ENCODE measurements at places on chromosomes 5 and 9. TPM values are rescaled to one million over a fixed set of nuclear protein-coding genes. Genes with fewer than 3 reads are reported as not detected.

The SURF1 gene
- 84.0 TPM for polyA plus RNA-seq

- no peak overlapping the region for H3K27ac ChIP-seq
- DNase-seq = no peak
- peaks cover 68% of the 10 kb centered on the region for H3K36me3 ChIP-seq
- H3K27me3 ChIP-seq = no peaks in the 10 kb centered on the region
These were observed 5.2 kb downstream of the HSPA5 start for GRCh38 chr9:125235804-125236519.

DNA sequence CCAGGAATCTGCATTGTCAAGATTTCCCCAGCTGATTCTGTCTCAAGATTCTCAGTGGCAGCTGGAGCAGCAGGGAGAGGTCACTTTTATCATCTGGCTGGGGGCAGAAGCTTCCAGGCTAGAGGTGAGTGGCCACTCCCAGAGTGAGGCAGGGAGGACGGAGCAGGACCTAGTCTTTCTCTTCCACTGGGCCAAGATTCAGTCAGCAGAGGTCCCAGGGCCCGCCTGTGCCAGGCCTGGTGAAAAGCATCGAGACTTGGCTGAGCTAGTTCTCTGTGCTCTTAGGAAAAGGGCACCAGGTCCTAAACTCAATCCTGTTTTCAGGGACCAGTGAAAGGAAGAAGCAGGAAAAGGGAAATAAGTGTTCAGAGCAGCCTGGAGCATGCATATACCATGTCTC, 46.6 kb downstream of the IRX1 start:
- no peaks in the 10 kb centered on the region for H3K36me3 ChIP-seq
- no peak overlapping the region for H3K27ac ChIP-seq
- H3K4me1 ChIP-seq = no peaks in the 10 kb centered on the region

- peaks cover 3% of the 10 kb centered on the region for H3K4me1 ChIP-seq
- H3K27ac ChIP-seq = no peak overlapping the region
- no peaks in the 10 kb centered on the region for H3K36me3 ChIP-seq
- H3K4me3 ChIP-seq = no peak overlapping the region
- no peak for DNase-seq
These were observed 87.4 kb downstream of the ZNF608 start for GRCh38 chr5:124658867-124659557.

- H3K4me3 ChIP-seq = no peak overlapping the region
- no peak for DNase-seq
These were observed 135.2 kb downstream of the PCSK1 start for GRCh38 chr5:96297867-96298266.

DNA sequence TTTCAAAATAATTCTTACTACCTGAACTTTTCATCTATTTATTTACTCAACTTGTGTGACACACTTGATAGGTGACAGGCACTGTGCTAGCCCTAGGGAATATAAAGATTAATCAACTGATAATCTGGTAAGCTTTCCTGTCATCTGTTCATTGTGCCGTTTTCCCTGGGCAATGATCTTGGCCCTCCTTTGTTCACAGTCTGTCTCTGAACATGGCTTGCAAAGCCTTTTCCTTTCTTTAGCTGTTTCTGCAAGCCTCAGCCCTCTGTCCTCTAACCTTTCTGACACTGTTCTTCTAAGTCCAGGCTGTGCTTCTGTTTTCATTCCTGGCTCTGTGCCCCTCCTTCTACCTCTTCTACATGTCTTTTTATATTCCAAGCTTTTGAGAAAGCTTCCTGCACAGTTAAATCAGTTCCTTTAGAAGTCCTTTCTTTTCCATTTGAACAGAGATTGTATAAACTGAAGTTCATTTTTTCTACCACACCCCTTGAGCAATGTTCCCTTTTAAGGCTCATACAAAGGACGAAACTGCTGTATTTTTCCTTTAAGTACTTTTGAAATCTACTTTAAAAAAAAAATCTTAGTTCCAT, 803.0 kb upstream of the ZNF608 start:
- no peak for DNase-seq
- H3K27ac ChIP-seq = no peak overlapping the region
- H3K4me1 ChIP-seq = no peaks in the 10 kb centered on the region
- H3K36me3 ChIP-seq = no peaks in the 10 kb centered on the region
- H3K4me3 ChIP-seq = no peak overlapping the region

DNA sequence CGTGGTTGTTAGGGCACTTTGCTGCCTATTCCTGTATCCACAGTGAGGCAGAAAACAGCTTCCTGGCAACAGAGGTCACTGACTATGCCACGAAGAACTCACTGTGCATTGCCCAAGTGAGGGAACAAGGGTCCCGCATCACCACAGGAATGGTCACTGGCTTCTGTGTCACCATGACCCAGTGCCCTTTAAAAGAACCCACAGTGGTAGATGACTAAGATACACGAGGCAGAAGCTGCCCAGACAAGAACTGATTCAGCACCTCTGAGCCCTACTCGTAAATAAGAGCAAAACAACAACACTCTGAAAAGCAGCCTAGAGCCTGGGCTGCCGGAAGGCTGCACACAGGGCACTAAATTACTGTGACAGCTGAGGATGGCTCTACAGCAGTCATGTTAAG, 236.6 kb upstream of the RASEF start:
- H3K4me1 ChIP-seq = no peaks in the 10 kb centered on the region
- H3K36me3 ChIP-seq = no peaks in the 10 kb centered on the region
- H3K27ac ChIP-seq = no peak overlapping the region

DNA sequence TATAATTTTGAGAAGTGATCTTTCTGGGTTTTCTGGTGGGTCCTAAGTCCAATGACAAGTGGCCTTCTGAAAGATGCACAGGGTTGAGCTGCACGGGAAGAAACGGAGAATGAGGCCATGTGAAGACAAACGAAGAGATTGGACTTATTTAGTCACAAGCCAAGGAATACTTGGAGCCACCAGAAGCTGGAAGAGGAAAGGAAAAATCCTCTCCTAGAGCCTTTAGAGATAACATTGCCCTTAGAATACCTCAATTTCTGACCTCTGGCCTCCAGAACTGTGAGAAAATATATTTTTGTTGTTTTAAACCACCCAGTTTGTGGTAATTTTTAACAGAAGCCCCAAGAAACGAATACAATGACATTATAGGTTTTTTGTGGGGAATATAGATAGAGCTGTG, 360.5 kb upstream of the TARS1 start:
- H3K4me1 ChIP-seq = no peaks in the 10 kb centered on the region
- no peak for DNase-seq
- no peaks in the 10 kb centered on the region for H3K27me3 ChIP-seq
- no peaks in the 10 kb centered on the region for H3K36me3 ChIP-seq
- H3K4me3 ChIP-seq = no peak overlapping the region

DNA sequence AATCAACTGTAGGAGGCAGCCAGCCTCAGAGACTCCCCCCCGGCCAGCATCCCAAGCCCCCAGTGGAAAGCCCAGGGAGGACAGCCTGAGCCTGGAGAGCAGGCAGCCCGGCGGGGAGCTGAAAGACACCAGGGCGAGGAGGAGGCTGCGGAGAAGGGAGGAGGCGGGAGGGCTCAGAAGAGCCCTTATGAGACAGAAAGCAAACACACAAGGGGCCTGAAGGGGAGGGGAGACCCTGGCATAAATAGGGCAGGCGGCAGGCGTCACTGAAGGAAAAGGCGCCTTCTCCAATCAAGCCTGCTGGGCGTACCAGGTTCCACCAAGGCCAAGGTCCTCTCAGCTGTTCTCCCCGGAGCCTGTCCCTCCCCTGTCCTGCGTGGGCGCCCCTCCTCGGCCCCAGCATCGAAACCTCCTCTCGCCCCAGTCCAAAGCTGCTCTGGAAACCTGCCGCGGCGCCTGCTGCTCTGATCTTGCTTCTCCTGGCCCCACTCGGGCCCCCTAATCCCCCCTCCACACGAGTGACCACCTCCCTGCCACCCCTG, 1.3 kb downstream of the SLC9A3 start:
- no peak overlapping the region for H3K4me3 ChIP-seq
- peaks cover 5% of the 10 kb centered on the region for H3K4me1 ChIP-seq
- no peaks in the 10 kb centered on the region for H3K36me3 ChIP-seq
- DNase-seq = no peak
- peaks cover 77% of the 10 kb centered on the region for H3K27me3 ChIP-seq
